ENCODE measurements at places on chromosomes 5 and 9.

DNA sequence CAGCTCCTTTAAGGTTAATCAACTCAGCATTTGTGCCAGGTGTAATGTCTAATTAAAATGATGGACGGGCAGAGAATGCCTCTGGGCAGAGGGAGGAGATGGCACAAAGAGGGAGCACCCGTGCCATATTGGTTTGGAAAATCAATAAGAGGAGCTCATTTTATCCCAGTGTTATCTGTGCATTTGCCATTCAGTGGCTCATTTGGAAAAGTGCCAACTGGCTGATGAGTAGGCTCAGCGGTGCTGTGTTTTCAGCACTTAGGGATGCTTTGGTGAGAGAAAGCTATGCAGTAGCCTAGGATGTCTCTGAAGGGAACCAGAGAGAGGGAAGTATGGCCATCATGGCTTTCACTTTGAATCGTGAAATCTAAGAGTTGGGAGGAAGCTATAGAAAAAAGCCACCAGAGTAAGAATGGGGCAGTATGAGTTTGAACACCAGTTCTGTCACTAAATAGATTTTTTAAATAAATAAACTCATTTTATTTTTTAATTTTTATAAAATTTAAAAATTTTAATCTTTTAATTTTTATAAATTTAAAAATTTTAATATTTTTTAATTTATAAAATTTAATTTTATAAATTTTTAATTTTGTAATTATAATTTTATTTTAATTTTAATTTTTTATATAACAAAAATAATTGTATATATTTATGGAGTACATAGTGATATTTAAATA, 472.8 kb downstream of the BRINP1 start:
- no peak for DNase-seq

DNA sequence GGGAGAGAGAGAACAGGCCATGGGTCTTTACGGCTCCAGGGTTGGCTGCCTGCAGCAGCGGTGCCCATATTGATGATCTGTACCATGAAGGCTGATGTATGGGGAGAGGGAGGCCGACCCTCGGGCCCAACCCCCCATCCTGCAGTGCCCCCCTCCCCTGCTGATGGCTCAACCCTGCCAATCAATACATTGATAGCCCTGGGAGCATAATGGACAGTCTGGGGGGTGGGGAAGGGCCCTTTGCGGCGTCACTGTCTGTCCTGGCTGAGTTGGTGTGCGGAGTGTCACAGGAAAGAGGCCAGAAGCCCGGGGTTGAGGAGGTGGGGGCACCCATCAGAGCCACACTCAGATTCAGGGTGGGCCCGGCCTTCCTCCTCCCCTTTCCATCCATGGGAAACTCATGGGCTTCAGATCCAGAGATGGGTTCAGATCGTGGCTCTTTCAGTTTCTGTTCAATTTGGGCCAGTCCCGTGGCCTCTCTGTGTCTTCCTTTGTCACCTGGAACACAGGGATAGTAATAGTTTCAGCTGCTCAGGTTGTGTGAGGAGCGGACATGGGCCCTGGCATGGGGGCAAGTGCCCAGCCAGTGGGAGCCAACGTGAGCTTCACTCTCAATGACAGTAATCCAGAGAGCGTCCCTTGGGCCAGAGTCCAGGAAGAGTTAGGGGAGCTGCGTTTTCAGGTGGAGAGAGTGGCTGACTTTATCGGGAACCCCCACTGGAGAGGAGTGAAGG, 9.5 kb downstream of the FGF18 start:
- no peak for DNase-seq

DNA sequence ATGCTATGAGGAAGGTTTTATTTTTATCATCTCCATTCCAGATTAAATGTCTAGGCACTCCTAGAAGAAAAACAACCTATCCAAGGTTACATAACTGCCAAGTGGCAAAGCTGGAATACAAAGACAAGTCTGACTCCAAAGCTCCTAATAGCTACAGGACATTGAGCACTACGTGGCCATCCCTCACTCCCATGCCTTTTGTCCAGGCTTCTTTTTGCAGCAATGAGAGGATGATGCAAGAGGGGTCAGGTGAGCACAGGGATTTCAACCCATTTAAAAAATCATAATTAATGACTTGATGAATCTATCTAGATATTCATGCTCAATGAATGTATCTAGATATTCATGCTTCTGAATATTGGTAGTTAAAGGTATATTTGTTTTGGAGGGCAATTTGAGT, 117.0 kb downstream of the KIAA0825 start:
- no peak for DNase-seq

DNA sequence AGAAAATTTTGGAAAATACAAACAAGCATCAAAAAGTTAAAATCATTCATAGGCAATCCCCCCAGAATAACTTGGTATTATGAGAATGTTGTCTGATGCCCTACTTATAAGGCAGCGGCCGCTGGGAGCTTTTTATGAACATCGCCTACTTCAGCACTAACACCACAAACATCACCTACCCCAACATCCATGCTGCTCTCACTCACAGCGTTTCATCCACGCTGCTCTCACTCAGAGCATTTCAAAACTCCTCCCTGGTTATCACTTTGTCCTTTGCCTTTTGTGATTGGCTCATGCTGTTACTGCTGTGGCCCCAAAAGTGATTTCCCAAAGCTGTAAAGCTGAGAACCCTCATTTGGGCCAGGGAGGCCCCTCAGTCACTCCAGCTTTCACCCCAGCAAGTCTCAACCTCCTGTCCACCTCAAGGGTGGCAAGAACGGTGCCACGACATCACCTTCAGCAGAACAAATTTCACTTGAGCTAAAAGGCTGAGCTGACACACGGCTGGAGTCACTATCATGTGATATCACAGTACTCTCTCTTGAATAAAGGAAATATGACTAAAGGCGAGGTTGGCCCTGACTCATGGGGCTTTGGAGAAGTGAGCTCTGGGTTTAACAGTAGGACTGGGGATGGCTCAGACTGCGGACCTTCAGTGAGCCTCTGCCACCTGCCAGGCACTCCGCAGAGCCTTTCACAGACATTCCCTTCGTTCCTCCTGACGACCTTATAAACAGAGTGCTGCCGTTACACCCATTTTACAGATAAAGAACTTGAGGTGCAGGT, 25.2 kb downstream of the SHC3 start:
- no peak for DNase-seq

- DNase-seq: no peak
Observed at GRCh38 chr9:36337865-36338264, 62.2 kb downstream of the RNF38 start.

DNA sequence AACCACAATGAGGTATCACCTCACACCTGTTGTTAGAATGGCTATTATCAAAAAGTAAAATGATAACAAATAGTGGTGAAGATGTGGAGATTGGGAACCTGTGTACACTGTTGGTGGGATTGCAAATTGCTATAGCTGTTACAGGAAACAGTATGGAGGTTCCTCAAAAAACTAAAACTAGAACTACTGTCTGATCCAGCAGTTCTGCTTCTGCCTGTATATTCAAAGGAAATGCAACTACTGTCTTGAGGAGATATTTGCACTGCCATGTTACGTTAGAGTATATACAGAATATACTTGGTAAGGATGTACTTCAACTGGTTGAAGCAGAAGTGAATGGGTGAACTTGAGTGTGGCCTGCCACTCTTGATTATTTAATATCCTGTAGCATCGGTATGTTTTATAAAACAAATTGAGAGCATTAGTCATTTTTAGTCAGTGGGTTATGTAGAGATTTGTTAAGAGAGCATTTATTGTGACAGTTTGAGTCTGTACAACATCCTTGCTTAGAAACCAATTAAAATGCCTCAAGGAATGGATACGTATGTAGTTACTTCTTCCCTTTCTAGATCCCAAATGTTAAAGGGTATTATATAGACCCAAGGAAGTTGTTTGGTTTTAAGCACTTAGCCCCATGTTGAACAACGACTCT, 37.5 kb downstream of the ZCCHC7 start:
- DNase-seq: no peak

- DNase-seq: no peak
Observed at GRCh38 chr5:180785121-180785781, 17.4 kb downstream of the MGAT1 start.

DNA sequence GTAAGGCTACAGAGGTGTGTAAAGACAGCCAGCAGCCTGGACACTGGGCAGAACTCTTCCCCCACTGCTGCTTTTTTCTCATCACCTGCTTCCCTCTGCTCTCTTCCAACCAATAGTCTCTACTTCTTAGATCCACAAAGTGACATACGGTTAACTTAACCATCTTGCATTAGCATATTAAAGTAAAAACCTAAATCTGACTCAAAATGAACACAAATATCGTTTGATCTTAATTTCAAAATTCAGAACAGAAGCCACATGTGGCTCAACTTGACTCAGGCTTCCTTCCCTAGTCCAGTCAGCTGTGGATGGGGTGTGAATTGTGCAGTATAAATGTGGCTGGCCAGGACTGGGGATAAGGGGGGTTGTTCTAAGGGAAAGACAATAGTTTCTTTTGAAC, 114.3 kb downstream of the STARD4 start:
- no peak for DNase-seq

- DNase-seq: no peak
Observed at GRCh38 chr5:35803191-35803651, 53.5 kb upstream of the IL7R start.

DNA sequence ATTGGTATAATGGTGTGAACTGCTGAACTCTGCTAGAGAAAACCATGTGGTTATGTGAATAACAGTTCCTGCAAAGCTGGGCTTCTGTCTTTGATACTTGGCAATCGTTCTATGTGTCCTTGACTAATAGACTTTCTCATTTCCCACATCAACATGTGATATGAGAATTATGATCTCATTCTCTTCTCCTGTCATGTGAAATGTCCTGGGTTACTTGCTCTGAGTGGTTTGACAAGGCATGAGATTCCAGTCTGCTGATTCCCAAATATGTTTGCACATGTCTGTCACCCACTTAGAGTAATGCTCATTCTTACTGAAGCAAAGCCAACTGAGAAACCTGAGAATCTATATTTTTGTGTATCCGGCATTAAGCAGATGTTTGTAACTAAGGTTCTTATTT, 141.2 kb downstream of the PARP8 start:
- no peak for DNase-seq

DNA sequence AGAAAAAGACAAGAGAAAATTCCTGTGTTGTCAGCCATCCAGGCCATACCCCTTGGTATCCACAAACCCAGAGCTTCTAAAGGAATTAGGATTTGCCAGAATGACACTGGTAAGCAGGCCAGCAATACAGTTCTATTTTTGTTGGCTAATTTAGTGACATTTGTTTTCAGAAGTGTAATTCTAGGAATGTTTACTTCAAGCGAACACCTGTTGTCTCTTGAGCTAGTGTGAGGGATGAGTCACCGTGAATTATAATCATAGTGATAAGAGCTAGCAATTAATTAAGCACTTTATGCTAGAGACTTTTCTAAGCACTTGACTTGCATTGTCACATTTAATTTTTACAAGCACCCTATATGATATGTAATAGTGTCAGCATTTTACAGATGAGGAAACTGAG, 99.2 kb downstream of the PRKACG start:
- DNase-seq: no peak

DNA sequence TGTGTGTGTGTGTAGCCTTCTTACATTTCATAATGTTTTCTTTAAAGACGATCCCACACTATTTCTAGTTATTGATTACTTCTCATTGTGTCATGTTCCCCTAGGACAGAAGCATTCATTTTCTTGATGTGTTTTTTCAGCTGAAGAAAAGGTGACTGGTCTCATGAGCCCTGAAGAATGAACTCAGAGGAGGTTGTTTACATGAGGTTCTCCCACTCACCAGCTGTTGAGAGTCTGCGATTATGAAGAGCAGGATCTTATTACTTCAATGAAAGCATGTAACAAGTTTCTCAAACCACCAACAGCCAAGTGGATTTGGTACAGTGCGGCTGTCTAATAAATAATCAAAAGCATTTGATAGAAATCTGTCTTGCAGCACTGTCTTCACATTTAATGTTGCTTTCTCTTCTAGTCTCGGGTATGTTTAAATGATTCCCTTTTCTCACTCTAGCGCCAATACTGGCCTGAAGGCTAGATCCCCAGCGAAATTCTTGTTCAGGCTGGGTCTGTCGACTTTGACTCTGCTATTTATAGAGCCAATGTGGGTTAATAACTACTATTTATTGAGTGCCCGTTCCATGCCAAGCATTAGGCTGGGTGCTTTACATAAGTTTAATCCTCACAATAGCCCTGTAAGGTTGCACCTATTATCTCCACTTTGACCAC, 9.6 kb upstream of the FSD1L start:
- no peak for DNase-seq

DNA sequence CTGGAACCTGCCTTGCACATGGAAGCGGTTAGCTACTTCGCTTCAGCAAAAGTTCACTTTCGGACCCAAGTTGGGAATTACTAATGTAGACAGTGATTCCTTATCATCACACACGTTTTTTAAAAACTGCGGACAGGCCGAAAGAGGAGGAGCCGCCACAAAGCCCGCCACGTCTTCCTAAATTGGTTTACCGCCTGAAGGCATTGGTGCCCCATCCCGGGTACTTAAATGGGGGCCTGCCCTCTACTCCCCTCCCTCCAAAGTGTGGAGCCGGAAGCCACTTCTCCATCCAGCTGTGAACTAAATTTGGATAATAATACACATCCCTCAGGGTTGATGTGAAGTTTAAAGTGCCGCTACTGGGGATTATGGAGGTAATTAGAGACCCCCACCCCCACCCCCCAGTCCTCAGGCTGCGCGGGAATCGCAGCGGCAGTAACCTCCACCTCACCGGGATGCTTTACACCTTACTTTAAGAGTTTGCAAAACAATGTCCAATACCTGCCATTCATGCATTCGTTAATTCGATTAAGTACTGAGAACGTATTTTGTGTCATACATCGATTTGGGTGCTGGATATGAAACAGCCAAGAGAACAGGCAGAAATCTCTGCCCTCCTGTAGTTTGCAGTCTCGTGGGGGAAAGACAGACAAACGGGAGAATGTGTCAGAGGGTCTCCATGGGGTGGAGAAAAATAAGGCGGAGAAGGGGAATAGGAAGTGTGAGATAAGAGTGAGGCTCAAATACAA, 937 bp upstream of the MACROH2A1 start:
- no peak for DNase-seq

DNA sequence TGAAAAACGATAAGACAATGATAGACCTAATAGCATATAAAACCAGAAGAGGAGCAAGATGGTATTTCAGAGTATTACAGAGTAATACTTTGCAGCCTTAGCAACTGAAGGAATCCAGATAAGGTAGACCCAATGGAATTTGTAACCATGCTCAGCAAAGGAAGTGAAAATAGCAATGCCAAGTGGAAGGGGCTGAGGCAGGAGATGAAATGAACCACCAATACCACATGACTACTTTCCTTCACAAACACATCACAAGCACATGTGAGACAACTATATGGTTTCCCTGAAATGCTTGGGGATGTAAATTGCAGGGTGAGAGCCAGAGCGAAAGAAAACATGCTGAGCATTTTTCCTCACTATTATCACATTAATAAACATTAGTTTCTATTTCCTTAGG, 79.8 kb upstream of the MELK start:
- DNase-seq: no peak

DNA sequence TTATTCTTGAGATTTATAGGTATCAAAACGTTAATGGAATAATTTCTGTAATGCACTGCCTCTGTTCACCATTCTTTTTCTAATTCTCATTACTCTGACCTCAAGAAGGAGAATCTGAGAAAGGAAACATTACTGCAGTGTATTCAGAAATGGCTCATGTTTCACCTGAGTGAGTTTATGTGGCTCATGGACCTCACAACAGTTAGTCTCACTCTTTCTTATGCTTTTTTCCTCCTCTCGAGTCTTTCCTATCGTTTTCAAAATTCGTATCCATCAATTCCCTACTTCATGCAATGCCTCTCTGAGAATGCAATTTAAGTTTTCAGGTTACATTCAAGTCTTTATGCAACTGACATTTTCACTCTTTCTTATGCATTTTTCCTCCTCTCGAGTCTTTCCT, 9.6 kb downstream of the CDH10 start:
- no peak for DNase-seq

GRCh38 chr5:178349075-178349511, 116.5 kb upstream of the PHYKPL start:
- DNase-seq: no peak

All from stimulated activated CD8-positive, alpha-beta memory T cell treated with anti-CD3 and anti-CD28 coated beads, Interleukin-4, amount 100 ng/mL, for 1 hour (primary cell).